D721Med (cell line): ENCODE measurements at places on chromosomes 12 and 14.

- DNase-seq = no peak
These were observed 60.9 kb downstream of the NAV3 start for GRCh38 chr12:77891518-77892147.

DNA sequence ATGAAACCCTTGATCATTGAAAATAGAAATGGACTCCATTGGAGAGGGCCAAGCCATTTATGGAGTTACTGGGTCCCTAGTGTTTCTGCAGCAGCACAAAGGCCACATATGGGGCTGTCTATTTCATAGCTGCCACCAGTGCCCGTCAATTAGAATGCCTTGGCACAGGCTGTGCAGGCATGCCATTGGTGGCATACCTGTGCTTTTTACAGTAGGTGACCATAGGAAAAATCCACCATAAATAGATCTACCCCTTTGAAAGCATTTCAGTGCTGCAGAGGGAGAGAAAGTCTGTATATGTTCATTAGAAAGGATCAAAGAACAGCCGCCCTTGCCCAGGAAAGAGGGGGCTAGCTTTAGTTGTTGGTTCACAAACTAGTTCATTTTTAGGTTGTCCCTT, 13.1 kb downstream of the MYBPC1 start:
- DNase-seq = no peak

- no peak for DNase-seq
These were observed 1.3 kb downstream of the SSH1 start for GRCh38 chr12:108856170-108856427.

DNA sequence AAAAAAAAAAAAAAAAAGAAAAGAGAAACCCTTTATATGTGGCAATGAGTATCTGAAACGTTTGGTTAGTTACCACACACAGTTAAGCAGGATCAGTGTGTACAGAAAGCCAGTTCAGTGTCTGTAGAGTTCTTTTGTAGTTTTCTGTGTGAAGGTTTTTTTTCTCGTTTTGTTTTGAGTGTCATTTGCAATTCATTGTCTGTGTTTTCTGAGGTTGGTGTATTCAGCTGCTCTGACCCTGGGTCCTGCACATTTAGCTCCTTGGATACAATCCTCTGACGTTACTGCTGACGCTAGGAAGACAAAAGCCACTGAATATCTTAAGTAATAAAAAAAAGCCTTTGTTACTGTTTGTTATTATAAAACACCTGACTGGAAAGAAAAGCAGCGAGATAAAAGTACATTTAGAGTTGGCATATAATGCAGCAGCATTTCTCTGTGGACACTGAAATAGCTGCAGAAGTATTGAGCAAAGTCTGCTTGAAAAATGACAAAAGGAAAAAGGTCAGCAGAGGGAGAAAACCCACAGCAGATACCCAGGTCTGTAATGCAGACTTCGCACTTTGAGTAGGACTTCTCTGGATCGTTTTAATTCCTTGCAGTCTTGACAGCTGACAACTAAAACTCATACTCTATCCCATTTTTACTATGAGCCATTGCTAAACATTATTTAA, 89.0 kb downstream of the POLR3B start:
- no peak for DNase-seq

GRCh38 chr12:126337556-126338441, 1272.6 kb downstream of the AACS start:
- DNase-seq = no peak

DNA sequence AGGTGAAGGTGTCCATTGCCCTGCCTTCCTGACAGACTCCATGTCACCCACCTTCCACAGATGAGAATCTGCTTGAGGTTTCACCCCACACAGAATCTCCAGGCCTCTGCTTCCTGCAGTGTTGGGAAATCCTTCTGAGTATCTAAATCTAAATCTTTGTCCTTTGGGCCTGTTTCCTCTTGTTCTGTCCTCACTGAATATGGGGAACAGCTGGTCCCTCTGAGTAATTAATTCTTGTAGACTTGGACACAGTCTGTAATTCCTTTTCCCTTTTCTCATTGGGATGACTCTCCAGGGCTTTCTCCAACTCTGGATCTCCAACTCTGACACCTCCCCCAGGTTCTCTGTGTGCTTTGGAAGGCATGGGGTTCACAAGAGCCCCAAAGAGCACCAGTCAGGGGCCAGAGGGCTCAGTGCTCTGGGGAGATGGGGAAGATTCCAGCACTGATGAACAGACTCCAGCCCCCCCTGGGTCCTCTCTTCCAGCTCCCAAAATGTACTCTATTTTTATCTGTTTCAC, 2.3 kb upstream of the ACVRL1 start:
- no peak for DNase-seq

DNA sequence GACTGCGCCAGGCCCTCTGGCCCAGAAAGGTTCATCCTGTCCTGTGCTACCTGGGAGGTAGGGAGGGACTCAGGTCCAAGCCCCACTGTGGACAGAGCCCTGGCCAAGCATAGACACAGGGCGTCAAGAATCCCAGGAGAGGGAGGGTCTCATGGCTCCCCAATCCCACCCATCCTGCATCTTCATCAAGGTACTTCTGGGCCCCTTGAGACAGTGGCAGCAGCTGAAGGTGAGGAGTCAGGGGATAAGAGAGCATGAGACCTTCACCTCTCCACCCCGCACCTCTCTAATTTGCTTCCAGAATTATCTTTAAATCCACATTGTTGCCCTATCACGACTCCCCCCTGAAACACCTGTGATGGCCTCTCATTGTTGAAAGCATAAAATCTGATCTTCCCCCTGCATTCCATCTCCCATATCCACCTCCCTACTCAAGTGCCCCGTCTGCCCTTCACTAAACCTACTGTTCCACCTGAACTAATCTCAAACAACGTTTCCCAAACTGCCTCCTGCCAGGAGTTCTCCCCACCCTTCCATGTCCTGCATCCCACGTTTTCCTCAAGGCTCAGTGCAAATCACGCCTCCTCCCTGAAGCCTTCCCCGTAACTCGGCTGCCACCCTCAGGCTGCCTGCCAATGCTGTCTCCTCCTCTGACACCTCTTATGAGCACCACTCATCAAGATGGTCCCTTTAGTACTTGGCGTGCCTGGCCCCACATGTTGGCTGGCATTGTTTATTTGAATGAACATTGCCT, 27.1 kb downstream of the KRT18 start:
- DNase-seq = no peak

DNA sequence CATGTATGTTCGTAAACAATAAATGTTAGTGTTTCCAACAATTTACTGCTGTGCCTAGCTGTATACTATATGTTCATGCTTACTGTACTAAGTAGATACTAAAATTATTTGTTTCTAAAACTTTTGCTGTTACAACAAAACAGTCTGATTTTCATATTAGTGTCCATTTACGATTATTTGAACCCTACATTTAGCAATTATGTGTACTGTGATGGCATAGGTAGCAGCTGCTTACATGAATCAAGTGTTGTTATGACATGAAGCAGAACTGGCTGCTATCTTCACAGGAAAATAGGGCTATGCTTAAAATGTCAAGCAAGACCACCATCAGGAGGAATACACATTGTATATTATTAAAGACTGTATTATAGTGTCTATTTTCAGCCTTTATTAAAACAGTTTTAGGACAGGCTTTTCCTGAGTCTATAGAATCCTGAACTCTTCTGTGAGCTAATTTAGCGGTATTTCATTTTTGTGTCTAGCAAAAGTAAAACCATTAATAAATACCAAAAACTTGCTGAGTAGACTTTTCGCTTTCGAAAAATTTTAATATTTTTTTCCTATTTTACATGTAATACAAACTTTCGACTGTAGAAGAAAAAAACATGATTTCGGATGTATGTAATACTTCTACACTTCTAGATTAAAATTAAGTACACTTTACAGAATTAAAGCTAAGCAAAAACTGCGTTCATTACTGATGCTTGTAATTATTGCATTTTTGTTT, 1.1 kb upstream of the WDR89 start:
- no peak for DNase-seq
